ENCODE measurements at places on chromosomes 5 and 9.

DNA sequence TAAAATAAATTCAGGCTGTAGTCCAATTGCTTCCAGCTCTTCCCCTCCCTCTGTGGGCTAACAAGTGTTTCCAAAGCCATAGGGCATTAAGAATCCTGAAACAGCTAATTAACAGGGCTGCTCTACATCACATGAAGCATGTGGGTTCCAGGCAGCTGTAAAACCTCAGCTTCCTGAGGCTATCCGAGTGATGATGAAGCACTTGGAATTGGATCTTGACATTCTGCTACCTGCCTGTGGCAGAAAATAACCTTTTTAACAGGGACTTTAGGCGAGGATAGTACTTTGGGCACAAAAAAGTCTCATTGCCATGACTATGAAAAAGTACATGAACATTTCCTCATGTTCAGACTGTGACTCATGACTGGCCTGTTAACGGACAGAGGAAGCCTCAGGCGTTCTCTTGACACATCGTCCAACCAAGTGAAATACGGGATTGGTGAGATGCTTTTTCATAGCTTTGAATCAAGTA, 107.2 kb downstream of the PDE4D start:
- no peak for DNase-seq

DNA sequence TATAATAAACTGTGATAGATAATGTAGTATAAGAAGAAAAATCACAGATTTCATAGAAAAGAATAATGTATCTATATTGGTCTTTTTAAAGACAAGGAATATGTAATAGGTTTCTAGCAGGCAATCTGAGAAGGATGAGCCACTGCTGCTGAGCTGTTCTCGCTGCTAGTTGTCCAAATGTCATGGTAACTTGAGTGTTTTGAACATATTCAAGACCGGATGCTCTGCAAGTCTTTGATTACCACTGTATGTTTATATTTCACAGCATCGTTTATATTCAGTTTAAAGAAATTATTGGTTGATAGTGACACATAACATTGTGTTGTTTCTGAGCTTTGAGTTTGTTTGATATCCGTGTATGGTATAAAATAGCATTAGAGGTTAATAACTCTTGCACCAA, 9.6 kb downstream of the C5orf47 start:
- no peak for DNase-seq

GRCh38 chr5:164351245-164351834, 845.9 kb downstream of the MAT2B start:
- DNase-seq: no peak

DNA sequence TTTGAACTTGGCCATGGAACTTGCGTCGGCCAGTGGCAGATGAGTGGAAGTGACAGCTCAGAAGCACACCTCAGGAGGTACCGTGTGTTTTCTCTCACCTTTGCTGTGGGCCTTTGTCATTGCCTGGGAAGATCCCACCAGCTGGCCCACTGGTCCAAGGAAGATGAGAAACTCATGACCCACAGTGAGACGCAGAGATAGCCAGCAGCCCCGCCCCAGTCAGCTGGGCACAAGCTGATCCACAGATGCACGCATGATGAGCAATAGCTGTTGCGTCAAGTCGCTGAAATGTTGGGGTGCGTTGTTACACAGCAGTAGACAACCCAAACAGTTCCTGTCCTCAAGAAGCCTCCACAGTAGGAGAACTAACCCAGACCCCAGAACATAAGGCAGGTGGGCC, 30.8 kb upstream of the UNC5A start:
- no peak for DNase-seq

DNA sequence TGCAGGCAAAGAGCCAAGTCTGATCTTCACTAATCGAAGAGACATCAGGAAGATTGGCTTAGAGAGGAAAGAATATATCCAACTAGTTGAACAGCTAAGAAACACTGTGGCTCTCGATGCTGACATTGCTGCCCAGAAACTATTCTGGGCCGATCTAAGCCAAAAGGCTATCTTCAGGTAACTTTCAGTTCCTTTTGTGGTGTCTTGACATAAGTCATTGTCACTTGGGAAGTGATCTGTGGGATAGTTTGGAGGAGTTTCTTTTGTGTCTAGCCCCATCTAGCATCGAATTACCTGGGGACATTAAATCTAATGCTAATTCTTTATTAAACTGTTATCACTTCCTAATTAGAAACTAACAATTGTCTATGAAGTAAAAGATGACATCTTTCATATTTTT, 24.0 kb downstream of the VLDLR start:
- no peak for DNase-seq

DNA sequence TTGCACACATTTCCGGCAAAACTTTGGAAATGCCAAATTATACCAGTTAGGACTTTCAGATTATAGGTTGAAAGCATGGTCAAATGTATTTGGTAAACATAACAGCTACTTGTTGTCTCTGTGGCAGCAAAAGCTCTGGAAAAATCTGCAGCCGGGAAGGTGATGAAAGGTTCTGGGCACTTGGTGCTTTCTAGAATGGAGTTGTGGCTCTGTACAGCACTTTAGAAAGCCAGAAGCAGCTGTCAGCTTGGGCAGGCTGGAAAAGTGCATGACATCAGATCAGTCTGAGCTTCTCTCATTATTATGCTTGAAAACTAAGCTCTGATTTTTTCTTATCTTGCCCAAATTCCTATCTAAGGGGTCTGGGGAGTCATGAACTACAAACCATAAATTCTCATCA, 118.6 kb upstream of the MAST4 start:
- DNase-seq: no peak

GRCh38 chr5:40491644-40492043, 188.1 kb upstream of the PTGER4 start:
- DNase-seq: no peak

DNA sequence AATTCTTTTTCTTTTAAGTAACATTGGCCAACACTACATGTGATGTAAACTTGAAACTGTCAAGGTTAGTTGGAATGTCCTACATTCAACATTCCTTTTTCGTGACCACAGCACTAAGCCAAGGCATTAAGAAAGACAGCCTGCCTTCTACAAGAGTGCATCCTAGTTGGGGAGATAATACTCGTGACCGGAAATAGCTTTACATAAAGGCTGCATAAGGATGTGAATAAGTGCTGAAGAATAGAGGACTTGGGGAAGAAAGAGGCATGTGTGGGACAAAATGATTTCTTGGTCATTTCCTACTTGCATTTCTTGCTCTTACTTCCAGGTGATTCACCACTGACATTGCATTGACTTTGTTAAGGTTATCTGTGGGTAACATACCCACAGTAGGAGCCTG, 282.0 kb downstream of the DMRT2 start:
- no peak for DNase-seq

GRCh38 chr5:141882594-141883183, 4.5 kb upstream of the PCDH1 start:
- DNase-seq: peak; percentile 37

DNA sequence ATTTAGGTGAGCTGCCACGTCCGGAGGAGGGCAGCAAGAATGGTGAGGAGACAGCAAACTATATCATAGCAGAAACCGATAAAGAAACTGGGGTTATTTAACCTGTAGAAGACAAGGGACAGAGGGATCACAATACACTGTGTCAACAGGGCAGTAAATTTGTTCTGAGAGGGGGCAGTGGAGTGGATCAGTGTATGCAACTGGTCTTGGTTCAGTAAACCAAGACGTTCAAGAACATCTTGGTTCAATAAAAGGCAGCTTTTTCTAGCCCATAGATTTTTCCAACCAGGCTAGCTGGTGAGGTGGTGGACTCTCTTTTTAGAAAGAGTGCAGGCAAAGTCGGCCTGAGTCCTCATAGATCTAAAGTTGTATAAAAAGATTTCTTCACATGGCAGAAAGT, 55.3 kb downstream of the PLAC8L1 start:
- no peak for DNase-seq

- DNase-seq: peak; percentile 77
These were observed 74.4 kb upstream of the ATP10B start for GRCh38 chr5:160926428-160926827.

DNA sequence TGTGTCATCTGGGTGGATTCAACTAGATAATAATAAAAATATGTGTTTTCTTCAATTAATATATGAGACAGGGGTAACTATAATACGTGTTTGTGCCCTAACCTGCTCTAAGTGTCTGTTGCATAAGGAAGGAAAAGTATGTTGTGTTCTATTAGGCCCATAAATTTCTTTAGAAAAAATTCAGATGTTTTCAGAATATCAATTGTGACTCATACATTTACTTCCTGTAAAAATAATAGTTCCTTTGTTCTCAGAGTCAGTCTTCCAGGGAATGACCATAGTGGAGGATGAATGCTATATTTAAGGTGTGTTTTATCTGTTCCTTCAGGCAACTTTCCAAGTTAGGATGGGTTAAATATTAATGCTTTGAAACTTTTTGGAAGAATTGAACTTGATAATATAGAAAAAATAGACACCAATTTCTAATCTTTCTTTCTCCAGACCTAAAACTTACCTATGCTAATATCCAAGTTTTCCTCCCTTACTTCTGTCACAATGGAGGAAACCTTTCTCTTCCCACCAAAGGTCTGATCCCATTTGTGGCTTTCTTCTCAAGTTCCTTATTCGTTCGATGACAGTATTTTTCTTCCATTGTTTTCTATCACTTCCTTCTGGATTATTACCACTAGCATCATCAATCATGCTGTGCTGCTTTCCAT, 49.9 kb downstream of the ISL1 start:
- DNase-seq: no peak

DNA sequence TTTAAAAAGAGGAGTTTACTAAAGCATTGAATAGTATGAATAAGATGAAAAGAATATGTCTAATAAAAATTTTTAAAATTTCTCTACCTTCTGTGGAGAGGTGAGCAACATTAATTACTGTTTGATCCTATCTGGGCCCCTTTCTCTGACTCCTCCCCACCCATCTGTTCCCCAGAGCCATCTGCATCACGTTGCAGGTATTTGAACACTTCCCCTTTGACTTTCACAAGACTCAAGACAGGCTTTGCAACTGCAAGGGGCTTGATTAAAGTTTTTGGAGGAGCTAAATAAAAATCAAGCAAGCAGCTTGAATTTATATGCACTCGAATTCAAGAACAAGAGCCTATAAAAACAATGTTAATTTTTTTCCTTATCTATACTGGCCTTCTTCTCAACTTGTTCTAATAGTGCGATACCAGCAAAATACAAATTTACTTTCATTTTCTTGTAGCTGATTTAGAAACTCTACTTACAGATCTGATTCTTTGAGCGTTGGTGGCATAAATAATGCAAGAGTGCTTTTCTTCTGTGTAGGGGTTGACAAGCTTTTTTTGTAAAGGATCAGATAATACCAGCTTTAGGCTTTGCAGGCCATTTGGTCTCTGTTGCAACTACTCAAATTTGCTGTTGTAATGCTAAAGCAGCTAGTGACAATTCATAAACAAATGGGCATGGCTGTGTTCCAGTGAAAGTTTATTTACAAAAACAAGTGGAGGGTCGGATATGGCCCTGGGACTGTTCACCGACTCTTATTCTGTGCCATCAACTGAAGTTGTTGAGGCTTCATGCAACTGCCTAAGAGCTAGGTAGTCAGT, 21.2 kb downstream of the TXNDC8 start:
- DNase-seq: no peak

GRCh38 chr5:56279291-56279690, 46.2 kb upstream of the ANKRD55 start:
- no peak for DNase-seq

- DNase-seq: peak; percentile 72
These were observed 37.0 kb downstream of the MRPS30 start for GRCh38 chr5:44845777-44846176.
